ENCODE measurements at places on chromosomes 11 and 22.

DNA sequence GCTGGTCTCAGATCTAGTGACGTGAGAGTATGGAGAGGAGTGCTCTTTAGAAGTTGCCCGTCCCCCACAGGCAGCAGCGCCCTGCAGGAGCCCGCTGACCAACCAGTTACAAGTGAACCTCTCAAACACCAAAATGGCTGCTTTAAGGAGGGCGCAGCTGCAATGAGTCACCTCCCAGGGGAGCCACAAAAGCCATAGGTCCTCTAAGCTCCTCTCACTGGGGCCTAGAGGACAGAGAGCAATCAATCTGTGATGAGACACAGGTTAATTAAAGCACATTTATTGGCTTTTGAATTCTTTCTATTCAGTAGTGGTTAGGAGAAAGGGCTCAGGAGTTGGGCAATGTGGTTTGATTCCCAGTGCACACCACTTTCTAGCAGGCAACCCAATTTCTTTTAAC is 15.5 kb upstream of the RAPSN start:
- no peak for DNase-seq

DNA sequence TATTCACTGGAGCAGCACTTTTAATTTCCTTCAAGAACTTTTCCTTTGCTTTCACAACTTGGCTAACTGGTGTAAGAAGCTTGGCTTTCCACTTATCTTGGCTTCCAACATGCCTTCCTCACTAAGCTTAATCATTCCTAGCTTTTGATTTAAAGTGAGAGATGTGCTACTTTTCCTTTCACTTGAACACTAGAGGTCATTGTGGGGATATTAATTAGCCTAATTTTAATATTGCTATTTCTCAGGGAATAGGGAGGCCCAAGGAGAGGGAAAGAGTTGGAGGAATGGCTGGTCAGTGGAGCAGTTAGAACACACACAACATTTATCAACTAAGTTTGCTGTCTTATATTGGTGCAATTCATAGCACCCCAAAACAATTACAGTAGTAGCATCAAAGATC is 24.6 kb upstream of the CCDC90B start:
- DNase-seq = no peak

GRCh38 chr22:38419858-38420160 is 35.2 kb downstream of the KCNJ4 start:
- DNase-seq = no peak

DNA sequence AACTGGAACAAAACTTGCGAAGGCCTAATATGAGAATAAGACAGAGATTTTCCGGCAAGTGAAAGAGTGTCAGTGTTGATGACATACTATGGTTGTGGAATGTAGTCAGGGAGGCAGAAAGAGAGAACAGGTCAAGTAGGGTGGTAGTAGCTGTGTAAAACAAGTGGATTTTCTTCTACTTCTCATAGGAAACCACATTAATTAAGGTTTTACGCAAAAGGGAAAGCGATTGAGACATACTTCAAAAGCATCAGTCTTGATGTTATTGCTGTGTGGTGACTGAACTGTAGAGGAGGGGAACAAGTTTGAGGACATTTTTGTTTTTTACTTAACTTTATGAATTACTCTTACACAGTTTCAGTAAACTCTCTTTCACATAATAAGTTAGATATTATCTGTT is 186.0 kb upstream of the CNTN5 start:
- no peak for DNase-seq

DNA sequence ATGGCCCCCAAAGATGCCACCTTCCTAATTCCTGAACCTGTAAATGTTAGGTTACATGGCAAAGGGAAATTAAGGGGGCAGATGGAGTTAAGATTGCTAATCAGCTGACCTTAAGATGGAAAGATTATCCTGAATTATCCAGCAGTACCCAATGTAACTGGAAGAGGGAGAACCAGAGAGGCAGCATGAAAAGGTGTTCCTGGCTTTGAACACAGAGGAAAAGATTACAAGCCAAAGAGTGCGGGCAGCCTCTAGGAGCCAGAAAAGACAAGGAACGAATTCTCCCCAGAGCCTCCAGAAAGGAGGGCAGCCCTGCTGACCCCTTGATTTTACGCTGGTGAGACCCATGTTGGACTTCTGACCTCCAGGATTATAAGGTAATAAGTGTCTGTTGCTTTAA is 15.1 kb upstream of the THRSP start:
- DNase-seq = no peak

- no peak for DNase-seq
Observed at GRCh38 chr11:113389272-113389671, 1.7 kb downstream of the ANKK1 start.

DNA sequence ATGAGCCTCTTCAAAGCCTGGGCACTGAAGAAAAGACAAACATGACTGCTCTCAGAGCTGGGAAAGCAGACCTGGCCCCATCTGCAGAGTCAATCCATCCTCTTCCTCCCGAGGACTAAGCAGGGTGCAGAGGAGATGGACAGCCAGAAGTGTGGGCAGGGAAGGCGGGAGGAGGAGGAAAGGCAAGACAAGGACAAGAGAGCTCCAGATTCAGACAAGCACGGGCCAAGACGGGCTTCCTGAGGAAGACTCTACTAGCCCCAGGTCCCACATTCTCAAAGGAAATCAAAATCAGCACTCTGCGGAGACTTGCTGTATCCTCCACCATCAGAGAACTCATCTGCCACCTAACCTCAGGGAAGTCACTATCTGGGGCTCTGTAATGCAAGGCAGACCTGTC is 28.5 kb downstream of the OPCML start:
- DNase-seq = no peak

- peak; percentile 31 for DNase-seq
Observed at GRCh38 chr22:41782316-41782715, 18.2 kb upstream of the CCDC134 start.

- no peak for DNase-seq
Observed at GRCh38 chr22:36740716-36741115, 35.2 kb downstream of the IFT27 start.

DNA sequence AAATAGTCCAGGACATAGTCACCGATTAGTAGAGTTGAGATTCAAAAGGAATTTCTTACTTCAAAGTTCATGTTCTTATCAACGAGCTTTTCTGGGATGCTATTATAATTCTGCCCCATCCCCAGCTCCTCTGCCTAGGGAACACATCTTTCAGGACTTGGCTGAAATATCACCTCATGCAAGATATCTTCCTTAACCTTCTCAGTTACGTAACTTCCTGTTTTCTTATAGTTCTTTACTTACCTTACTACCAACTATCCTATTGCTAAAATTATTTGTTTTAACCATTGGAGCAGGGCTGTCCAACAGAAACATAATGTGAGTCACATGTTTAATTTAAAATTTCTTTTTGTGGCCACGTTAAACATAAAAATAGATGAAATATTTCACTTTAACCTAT is 2.3 kb downstream of the NARS2 start:
- no peak for DNase-seq

GRCh38 chr11:64120951-64121569 is 44.9 kb downstream of the MACROD1 start:
- no peak for DNase-seq

GRCh38 chr11:118524757-118525470 is 2.4 kb upstream of the TTC36 start:
- DNase-seq = no peak

- no peak for DNase-seq
Observed at GRCh38 chr22:30894371-30894740, 74.2 kb downstream of the MORC2 start.

GRCh38 chr11:26193694-26194365 is 138.1 kb upstream of the ANO3 start:
- DNase-seq = no peak

GRCh38 chr11:32221476-32222032 is 130.7 kb downstream of the RCN1 start:
- DNase-seq = no peak

DNA sequence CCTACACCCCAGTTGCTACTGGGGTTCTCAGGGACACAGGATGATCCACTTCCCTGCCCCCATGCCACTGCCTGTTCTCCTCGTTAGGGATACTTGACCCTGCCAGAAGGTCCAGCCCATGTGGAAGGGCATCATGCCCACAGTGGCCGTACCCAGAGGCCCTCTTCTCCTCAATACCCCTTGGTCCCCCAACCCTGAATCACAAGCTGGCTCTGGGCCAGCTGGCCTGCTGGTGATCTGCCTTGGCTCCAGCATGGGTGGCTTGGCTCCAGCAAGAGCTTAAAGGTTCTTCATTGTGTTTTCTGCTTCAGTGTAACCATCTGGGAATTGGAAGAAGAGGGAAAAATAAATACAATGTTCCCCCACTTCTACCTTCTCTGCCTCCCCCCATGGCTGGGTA is 11.1 kb upstream of the TPBGL start:
- no peak for DNase-seq

- peak; percentile 84 for DNase-seq
Observed at GRCh38 chr22:46013460-46014416, 36.8 kb upstream of the WNT7B start.

Data from CD4-positive, alpha-beta T cell treated with Interferon gamma for 1 hour (primary cell).